ENCODE measurements at places on chromosomes 12 and 14. TPM values are rescaled to one million over a fixed set of nuclear protein-coding genes. Genes with fewer than 3 reads are reported as not detected.
A peak's percentile ranks its signal among the peaks of the same experiment; 100 is the strongest.

DNA sequence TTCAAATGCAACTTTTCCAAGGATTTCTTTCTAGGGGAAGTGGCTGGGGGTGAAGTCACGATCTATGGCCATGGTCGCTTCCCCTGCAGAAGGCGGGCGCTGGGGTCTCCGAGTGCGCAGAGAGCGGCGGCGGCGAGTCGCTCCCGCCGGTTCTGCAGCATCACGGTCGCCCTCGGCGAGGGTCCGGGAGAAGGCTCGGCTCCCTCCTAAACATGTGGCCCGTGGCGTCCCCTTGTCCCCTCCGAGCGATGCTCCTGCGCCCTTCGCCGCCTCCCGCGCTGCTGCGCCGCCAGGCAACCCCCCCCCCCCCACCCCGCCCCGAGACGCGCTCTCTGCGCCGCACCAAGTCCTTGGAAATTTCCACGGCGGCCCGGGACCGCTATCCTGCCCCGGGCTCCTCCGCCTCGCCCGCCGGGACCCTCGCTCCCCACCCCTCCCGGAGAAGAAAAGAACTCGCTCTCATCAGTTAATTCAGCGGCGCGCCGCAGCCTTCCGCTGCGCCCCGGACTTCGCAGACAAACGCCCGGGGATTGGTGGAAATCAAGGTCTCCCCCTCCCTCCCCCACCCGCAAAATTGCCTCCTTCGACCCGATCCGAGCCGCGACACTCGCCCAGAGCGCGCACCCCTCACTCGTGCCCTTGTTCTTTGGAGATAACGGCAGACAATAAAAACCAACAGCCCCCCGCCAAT lies at the start of gene ST8SIA1:
TSS of gene ST8SIA1 (minus strand) at position 298 of the 691 bp plus-strand sequence. CDS start 475 bp downstream, outside the sequence.
- no peak for DNase-seq

GRCh38 chr12:110426406-110426805 lies 22.9 kb upstream of the ANAPC7 start:
- DNase-seq = no peak

DNA sequence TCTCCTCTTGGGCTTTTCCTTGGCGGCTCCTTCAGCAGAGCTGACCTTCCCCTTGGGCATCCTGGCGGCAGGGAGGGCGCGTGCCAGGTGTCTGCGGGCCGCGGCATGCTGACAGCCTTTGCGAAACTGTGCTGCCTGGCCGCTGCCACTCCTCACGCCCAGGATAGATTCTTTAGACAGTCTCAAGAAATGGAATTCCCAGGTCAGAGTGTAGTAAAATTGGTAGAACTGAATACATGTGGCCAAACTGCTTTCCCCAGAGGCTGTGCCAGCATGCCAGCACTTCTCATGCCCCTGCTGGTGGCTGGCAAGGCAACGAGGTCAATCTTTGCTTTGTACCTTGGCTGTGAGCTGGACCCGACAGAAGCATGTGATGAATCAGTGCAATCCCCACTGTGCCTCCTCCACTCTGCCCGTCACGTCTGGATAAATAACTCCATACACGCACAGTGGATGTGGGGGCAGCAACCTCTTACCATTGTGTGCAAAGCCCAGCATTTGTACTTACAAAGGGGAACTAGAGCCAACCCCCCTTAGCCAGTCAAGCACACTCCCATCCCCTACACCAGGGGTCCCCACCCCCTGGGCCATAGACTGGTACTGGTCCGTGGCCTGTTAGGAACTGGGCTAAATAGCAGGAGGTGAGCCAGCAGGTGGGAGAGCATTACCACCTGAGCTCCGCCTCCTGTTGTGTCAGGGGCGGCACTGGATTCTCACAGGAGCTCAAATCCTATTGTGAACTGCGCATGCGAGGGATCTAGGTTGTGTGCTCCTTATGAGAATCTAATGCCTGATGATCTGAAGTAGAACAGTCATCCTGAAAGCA lies 90.9 kb downstream of the ACTN1 start:
- no peak for DNase-seq

- DNase-seq = peak; percentile 58
These were observed 209.0 kb upstream of the PLEKHG7 start for GRCh38 chr12:92493816-92494215.

GRCh38 chr12:91818227-91819131 lies 327.2 kb downstream of the BTG1 start:
- peak; percentile 45 for DNase-seq

- DNase-seq = peak; percentile 29
These were observed 35.6 kb upstream of the ANKS1B start for GRCh38 chr12:100020370-100020769.

- DNase-seq = no peak
These were observed 6.2 kb downstream of the CHST11 start for GRCh38 chr12:104462931-104463339.

DNA sequence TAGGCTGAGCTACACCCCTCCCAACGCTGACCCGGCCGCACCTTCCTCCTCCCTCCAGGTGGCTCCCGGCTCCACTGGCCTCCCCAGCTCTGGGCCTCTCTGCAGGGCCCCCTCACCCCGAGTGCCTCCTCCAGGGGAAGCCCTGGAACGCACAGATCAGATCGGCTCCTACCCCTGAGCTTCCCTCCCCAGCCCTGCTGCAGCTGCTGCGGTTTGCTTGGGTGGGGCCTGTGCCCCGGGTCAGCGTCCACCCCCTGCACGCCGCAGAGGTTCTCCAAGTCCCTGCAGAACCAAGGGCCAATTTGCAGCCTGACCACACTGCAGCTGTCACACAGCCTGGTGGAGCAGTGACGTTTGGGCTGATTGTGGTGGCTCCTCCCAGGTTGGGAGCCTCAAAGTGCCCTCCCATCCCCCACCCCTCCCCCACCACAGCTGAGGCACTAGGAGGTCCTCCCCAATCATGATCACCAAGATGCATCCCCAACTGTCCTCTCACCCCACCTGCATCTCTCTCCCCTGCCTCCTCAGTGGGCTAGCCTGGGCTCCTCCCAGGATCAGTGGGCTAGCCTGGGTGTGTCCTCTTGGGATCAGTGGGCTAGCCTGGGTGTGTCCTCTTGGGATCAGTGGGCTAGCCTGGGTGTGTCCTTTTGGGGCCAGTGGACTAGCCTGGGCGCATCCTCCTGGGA lies 12.8 kb upstream of the FBRSL1 start:
- DNase-seq = no peak

DNA sequence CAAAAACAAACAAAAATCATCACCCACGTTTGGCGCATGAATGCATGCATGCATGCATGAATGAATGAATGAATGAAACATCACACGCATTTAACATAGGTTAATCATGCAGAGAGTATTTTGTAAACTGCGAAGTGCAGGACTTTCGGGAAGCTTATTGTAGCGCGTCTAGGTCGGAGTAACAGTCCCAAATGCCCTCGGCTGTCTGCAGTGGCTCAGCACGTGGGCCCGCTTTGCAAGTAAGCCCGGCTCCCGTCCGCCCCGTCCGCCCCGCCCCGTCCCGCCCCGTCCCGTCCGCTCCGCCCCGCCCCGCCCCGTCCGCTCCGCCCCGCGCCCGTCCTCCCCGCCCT lies 263 bp upstream of the IFT81 start:
- DNase-seq = no peak

DNA sequence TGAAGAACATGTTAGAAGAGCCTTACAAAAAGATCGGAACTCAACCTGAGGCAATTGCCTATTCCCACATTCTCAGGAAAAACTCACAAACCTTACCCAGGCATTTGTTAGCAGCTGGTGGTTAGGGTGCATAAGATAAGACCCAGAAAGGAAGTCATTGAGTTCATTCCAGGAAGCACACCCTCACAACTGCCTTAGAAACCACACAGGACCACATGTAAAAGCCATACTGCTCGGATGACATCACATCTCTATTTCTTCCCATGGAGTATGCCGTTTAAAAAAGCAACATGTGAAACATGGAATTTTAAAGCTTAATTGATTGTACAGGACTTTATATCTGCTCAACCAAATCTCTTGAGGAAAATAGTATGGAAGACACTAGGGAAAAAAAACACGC lies 411.2 kb downstream of the DAD1 start:
- DNase-seq = peak; percentile 17

DNA sequence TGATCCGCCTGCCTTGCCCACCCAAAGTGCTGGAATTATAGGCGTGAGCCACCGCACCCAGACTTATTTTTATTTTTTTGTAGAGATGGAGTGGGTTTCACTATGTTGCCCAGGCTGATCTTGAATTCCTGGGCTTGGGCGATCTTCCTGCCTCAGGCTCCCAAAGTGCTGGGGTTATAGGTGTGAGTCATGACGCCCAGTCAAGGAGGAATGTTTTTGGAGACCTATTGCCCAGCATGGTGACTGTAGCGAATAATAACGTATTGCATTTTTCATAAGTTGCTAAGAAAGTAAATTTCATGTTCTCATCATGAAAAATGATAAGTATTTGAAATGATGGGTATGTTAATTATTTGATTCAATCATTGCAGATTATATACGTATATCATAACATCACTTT lies 46.5 kb downstream of the TEAD4 start:
- DNase-seq = no peak

- DNase-seq = no peak
These were observed 169.7 kb upstream of the NUDT4 start for GRCh38 chr12:93208011-93208410.

DNA sequence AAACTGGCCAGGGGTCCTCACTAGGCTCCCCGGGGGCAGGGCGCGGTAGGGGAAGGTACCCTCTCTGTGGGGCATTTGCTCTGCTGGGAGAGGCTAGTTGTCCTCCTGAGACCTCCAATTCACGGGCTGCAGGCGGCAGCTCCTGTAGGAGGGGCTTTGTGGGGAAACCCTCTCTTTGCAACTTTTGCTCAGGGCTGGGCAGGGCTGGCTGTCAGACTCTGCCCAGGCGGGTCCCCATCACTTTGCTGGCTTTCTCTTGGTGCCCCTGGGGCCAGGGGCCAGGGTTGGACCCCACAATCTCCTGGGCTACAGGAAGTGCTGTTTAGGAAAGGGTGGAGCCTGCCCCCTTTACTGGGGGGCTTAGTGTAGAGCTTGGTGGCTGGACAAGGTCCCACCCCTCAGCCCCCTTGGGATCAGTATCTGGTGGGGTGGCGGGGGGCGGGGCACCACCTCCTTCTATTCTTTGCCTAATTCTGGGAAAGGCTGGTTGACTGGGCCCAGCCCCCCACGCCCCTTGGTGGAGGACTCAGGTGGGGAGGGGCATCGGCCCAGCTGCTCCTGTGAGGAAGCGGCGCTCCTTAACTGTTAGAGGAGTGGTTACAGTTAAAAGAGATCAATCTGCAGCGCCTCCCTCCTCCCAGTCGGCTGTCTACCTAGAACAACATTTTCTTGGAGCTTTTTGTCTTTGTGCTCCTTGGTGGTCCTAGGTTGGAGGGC lies 918.7 kb downstream of the AACS start:
- no peak for DNase-seq

DNA sequence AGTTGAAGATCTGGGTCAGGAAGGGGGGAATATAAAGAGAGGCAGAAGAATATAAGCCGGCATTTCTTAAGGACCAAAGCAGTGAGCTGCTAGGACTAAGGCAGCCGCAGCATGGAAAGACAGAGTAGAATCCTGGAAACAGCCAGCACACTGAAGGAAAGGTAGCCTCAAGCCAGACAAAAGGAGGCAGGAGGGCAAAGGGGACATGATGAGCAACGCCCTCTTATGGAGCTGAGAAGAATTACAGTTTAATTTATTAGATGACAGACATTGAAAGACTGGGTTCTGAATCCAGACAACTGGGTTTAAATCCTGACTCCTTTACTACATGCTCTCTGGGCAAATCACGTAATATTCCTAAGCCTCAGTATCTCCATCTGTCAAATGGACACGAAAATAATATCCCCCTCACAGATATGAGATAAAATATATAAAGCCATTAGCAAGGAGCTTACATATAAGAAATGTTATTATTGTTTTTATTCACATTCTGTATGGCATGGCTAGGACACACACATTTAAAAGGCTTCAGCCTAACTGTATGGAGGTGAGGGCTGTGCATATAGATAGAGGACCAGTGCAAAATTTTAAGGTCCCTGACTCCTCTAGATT lies 8.1 kb upstream of the PCED1B start:
- no peak for DNase-seq

- no peak for DNase-seq
These were observed 27.8 kb upstream of the BMAL2 start for GRCh38 chr12:27304856-27305255.

DNA sequence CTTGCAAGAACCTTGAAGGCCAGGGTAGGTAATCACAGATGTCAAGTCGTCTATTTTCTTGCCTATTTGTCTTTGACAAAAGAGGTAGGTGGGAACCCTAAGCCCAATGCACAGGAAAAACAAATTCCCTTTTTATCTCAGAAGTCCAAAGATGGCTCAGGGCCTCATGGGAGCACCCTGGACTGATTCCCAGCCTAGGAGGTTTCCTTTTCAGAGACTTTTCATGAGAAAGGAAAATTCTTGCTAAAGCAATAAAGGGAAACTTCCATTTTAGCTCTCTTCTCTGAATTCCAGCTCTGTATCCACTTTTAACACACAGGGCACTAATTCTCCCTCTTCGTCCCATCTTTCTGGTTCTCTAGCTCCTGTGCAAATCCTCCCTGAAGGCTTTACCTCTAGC lies 1.2 kb downstream of the ZNF641 start:
- peak; percentile 10 for DNase-seq

GRCh38 chr12:64937452-64937851 lies 113.0 kb downstream of the TBC1D30 start:
- DNase-seq = no peak

GRCh38 chr12:107435072-107435471 lies 250.5 kb upstream of the PWP1 start:
- no peak for DNase-seq

DNA sequence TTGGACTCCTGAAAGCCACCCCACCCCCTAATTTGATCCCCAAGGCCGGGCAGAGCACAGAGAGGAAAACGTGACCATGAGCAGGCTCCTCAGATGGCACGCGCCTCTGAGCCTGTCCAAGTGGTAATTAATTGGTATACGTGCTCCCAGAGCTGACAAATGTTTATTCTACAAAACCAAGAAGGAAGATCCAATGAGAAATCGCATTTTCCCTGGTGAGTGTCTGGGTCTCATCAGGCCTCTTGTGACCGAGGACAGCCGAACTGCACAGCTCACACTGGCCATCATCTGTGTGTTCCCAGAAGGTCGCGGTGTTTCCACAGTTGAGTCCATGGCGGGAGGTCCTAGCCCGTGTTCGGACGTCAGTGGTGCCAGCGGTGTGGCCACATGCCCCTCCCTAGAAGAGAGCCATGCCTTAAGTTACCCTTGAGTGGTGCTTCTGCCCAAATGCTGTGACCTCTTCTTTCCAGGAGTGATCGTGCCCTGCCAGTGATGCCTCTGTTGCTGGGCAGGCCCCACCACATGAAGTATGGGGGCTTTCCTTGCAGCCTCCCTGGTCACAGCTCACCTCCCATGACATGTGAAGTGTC lies 317.5 kb upstream of the RTL1 start:
- DNase-seq = no peak

DNA sequence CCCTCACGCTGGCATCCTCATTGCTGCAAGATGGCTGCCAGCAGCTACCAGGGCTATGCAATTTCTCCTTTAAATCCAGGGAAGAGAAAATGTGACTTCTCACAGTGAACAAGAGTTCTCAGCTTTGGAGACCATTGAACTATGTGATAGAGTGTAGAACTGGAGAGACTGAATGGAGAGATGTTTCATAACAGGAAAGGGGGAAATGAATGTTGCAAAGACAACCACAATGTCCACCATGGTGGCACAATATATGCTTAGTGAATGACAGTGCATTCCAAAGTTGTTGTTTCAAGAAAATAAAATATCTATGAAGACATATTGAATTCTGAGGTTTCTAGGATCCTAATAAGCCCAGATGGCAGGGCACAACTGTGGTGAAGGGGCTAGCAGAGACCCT lies 13.2 kb upstream of the COCH start:
- DNase-seq = no peak

Gene GLIPR1L1
- not detected for total RNA-seq

Gene SLC35E3
- total RNA-seq = 3.6 TPM

Gene LYZ
- 0.17 TPM for total RNA-seq

Gene TTC6
- 0.17 TPM for total RNA-seq

Gene CLEC1A
- total RNA-seq = not detected

Gene ZNF26
- total RNA-seq = 9.4 TPM
